ENCODE measurements at places on chromosomes 4 and X.

DNA sequence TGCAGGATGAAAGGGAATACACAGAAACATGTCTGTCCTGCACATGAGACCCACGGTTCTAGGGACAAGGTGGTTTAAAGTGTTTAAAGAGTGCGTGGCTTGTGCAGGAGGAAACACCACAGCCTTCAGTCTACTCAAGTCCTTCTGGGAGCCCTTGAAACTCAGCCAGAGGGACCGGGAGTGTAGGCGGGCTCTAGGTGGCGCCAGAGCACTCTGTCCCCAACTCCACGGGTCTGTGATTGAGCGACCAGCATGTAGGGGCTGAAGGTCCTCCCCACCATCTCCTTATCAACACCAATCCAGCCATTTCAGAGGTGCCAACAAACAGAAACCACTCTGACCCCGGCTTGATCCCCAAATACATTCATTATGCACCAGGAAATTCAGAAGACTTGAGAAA, 82.0 kb upstream of the CLDN34 start:
- DNase-seq: peak; percentile 9

- no peak for DNase-seq
Observed at GRCh38 chrX:54423161-54423888, 16.9 kb upstream of the TSR2 start.

DNA sequence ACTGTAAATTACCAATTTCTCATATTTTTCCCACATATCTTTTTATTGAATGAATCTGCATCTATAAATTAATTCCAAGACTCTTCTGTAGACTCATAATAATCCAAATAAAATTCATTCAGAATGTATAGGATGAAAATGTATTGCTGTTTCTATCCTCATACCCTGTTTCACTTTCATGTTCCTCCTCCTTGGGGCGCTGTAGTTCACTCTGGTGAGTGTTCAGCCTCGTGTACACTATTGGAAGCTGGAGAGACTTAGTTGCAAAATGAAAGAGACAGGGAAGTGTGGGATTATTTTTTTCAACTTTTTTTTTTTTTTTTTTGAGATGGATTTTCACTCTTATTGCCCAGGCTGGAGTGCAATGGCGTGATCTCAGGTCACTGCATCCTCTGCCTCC, 296.1 kb downstream of the TLL1 start:
- no peak for DNase-seq

DNA sequence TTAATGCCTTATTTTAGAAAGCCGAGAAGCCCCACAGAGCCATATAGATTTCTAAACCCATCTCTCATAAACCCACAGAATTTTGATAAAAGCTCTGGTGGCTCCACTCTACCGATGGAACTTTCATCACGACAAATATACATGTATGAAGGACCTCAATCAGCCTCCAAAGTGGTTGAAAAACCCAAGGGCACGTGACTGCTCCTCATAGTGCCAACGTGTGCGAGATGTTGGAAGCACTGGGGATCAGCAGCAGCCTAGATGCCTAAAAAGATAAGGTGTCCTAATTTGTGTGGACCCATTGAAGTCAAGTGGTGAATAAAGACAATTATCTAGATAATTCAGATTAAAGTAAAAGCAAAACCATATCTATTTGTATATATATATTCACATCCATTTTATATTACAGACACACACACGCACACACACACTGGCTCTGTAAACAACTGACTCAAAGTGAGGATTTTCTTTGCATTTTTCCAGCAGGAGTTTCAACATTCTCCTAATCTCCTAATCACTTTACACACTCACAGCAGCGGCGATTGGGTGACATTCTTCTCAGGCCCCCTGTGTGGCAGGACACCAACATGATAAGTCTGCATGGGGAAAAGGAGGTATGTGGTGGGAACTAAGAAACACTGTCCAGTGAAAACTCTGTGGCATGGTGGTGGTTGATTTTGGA, 2.8 kb upstream of the PITX2 start:
- DNase-seq: no peak

DNA sequence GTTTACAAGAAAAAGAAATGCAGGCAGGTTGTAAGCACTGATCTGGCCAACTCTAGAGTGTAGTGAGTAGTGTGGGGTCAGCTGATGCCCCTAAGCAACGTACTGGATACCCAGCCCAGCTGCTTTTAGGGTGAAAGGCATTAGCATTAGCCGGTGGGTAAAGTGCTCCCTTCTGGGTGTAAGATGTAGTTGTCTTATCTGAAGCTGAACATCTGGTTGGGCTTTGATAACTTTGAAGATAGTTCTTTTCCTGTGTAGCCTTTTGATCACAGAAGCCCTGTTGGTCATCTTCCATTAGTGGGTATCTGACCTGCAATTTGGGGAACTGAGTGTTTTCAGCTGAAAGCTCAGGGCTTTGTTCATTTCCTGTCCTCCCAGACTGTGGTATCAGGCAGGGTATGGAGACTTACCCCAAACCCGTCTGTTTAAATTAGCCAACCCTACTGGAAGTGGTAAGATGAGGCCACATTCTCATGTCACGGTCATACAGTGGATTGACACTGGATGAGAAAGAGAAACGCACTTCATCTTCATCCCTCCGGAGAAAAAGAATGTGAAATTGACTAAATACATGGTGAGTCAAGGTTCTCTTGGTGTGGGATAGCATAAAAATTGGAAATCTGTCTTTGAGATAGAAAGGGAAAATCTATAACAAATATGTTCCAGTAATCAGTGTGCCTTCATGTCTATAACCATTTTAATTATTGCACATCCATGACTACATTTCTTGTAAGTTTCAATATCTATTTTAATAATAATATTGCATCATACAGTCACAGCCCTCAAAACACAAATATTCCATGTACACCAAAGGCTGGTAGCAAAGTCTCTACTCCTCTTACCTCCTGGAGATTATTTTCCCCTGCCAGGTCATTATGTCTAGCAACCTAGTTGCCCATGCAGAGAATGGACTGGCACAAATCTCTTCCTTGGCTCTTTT, 8.7 kb downstream of the RHOH start:
- DNase-seq: no peak

- no peak for DNase-seq
Observed at GRCh38 chrX:31921236-31921635, 849.4 kb upstream of the FTHL17 start.

GRCh38 chr4:177041356-177041755, 248.6 kb upstream of the VEGFC start:
- no peak for DNase-seq

- DNase-seq: no peak
Observed at GRCh38 chr4:84218031-84218430, 281.1 kb downstream of the NKX6-1 start.
